Kasumi-1 (cell line): ENCODE measurements at places on chromosomes 7 and 10.

DNA sequence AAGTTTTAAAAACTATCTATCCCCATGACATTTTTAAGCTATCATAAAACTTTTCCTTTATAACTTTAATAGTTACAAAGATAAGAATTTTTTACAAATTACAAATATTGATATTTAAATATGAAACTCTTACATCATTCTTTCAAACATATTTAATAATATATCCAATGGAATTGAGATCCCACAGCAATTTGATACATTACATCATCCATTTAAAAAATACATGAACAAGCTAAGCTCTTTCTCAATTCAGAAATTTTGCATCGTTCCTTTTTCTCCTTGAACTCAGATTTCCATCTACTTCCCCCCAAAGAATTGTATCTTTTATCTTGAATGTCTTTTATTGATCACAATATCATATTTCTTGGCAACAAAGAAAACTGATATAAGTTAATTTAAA, 118.4 kb upstream of the GLCCI1 start:
- DNase-seq: no peak

- DNase-seq: no peak
Observed at GRCh38 chr10:86401588-86402282, 35.1 kb upstream of the GRID1 start.

GRCh38 chr10:90167174-90168064, 466.0 kb downstream of the KIF20B start:
- DNase-seq: no peak

- peak; percentile 93 for DNase-seq
Observed at GRCh38 chr7:82615527-82615926, 171.9 kb upstream of the CACNA2D1 start.
